Stimulated activated CD4-positive, alpha-beta T cell treated with anti-CD3 and anti-CD28 coated beads, Interleukin-2, amount 100 ng/mL, for 48 hours (primary cell): ENCODE measurements at places on chromosomes 7 and 10.

DNA sequence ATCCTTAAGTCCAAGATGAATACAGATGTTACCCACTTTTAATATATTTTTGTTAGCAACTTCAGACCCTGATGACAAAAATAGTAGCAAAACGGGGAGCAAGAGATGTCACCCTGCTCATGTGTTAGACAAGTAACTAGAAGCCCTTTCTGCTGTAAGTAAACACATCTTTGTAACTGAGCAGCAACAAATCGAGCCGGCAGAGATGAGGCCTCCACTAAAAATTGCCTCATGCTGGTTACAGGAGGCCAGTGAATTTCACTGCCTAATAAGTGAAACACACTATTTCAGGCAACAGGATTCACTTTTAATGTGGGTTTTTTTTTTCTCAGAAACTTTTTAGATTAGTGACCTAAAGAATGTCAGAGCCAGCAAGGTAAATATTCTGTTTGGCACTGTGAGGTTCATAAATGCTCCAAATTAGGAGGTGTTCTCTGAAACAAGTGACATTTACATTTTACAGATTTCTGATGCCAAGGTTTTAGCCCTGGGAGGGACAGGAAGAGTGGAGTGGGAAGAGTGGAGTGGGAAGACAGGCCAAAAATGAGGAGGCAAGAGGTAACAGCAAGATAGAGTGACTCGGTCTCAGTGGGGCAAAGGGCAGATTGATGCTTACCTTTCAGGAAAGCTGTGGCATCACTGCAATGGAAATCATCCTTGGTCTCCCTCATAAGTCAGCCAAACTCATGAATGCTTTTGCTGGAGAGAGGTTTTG is 53.6 kb upstream of the LRRC17 start:
- DNase-seq: no peak

GRCh38 chr10:119030421-119031250 is 1.1 kb downstream of the NANOS1 start:
- peak; percentile 37 for DNase-seq

DNA sequence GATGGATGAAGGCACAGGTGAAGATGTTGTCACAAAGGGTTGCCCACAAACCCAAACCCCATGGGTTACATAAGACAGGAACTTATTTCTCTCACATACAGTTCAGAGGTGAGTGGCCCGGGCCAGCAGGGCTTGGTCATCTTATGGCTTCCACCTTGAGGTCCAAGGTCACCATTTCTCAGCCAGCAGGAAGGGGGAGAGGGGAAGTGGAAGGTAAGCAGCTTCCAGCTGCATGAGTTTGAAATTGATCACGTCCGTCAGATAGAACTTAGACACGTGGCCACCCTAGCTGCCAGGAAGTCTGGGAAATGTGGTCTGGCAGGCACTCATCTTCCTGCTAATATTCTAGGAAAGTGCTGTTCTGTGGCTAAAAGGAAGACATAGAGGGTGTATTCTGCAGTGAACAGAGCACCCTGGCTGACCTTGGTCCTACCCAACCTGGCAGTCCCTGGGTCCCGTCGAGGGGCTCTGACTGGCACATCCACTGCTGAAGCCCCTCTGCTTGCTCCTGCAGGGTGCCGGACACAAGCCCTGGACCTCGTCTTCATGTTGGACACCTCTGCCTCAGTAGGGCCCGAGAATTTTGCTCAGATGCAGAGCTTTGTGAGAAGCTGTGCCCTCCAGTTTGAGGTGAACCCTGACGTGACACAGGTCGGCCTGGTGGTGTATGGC is 49.5 kb downstream of the VWA2 start:
- no peak for DNase-seq

DNA sequence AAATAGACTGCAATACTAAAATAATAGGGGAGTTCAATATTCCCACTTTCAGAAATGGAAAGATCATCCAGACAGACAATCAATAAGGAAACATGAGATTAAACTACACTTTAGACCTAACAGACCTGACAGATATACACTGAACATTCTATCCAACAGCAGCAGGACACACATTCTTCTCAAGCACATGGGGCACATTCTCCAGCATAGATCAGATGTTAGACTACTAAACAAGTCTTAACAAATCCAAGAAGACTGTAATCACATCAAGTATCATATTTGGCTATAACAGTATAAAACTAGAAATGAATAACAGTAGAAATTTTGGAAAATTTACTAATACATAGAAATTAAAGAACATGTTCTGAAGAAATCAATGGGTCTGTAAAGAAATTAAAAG is 458.9 kb upstream of the ANKRD30A start:
- DNase-seq: no peak
